ENCODE measurements at places on chromosomes 11 and 22. TPM values are rescaled to one million over a fixed set of nuclear protein-coding genes. Genes with fewer than 3 reads are reported as not detected.

OR4D11 gene
- total RNA-seq, result not detected

LIMK2 gene
- 74.4 TPM for total RNA-seq

NRIP3 gene
- 0.37 TPM for total RNA-seq

KDM4E gene
- not detected for total RNA-seq

LARGE2 gene
- 0.91 TPM for total RNA-seq

DNA sequence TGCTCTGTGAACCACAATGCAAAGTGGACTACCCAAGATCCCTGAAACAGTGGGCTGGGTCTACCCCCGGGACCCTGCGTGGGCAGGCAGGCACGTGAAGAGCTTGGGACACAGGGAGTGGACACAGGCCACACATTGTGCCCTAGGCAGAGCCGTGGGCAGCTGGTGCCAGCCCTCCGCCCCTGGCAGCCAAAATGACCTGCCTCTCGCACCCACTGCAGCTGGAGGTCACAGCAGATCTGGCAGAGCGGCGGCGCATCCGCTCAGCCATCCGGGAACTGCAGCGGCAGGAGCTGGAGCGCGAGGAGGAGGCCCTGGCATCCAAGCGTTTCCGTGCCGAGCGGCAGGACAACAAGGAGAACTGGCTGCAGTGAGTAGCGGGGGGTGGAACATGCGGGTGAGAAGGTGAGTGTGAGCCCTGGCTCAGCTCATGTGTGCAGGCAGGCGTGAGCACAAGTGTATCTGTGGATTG, 6.7 kb downstream of the SMTN start:
- H3K27ac ChIP-seq, result no peak overlapping the region
- no peak overlapping the region for H3K4me3 ChIP-seq
- no peaks in the 10 kb centered on the region for H3K27me3 ChIP-seq
- H3K36me3 ChIP-seq, result peaks cover 5% of the 10 kb centered on the region
- peaks cover 14% of the 10 kb centered on the region for H3K4me1 ChIP-seq

DNA sequence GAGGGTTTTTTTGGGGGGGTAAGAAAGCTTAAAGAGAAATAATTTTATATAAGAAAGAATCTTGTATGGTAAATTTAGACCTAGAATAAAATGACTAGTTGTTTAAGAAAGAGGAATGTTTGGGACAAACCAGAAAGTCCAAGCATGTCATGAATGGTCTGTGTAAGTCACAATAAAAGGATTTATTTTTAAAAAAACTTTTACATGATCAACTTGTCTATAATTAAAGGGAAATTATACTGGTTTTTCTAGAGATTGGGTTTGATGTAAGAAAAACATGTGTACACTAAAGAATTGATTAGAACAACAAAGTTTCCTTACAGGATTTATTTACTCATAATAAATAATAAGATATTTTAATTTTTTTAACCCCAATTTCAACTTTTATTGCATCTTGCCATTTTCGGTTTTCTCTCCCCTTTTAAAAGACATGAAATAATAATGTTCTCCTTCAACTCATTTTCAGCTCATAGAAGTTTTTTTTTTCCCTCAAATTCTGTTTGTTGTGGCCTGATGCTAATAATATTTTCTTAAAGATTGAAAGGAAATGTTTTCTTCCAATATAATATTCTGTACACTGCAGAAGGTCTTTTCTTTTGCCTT, 35.4 kb upstream of the INCENP start:
- no peaks in the 10 kb centered on the region for H3K36me3 ChIP-seq
- no peak overlapping the region for H3K4me3 ChIP-seq
- no peaks in the 10 kb centered on the region for H3K27me3 ChIP-seq
- no peaks in the 10 kb centered on the region for H3K4me1 ChIP-seq

DNA sequence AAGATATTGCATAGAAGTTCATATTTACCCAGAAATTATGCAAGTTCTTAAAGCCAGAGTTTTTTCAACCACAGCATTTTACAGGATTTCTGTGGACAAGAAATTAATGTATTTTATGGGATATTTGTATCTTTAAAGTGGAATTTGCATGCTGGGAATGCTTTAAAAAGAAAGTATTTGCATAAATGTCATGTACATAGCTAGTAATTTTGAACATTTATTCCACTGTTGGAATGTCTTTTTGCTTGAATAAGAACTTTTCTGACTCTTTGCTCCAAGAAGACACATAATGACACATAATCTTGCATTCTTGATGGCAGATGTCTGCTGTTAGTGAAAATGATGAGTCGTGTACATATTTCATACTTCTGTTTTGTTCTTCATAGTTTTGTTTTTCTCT, 66.6 kb downstream of the ATXN10 start:
- H3K27me3 ChIP-seq, result no peaks in the 10 kb centered on the region
- H3K36me3 ChIP-seq, result peaks cover 72% of the 10 kb centered on the region
- peaks cover 18% of the 10 kb centered on the region for H3K4me1 ChIP-seq
- no peak for DNase-seq

DNA sequence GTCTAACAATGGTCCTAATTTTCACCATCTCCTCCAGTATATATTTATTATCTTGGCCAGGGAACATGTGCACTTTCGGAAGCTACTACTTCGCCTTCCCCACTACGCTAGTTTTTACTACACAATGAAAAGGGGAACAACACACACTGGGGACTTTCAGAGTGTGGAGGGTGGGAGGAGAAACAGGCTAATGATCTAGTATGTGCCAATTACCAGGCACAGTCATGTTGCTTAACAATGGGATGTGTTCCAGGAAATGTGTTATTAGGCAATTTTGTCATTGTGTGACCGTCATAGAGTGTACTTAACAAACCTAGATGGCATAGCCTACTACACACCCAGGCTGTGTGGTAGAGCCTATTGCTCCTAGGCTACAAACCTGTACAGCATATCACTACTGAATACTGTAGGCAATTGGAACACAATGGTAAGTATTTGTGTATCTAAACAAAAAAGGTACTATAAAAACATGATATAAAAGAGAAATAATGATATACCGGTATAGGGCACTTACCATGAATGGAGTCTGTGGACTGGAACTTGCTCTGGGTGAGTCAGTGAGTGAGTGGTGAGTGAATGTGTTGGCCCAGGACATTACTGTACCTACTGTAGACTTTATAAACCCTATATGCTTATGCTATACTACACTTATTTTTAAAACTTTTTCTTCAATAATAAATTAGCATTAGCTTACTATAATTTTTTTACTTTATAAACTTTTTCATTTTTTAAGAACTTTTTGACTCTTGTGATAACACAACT, 20.1 kb upstream of the CUL5 start:
- H3K27ac ChIP-seq, result no peak overlapping the region
- H3K4me3 ChIP-seq, result no peak overlapping the region
- H3K4me1 ChIP-seq, result no peaks in the 10 kb centered on the region
- peak; percentile 80 for DNase-seq
- H3K36me3 ChIP-seq, result no peaks in the 10 kb centered on the region

DNA sequence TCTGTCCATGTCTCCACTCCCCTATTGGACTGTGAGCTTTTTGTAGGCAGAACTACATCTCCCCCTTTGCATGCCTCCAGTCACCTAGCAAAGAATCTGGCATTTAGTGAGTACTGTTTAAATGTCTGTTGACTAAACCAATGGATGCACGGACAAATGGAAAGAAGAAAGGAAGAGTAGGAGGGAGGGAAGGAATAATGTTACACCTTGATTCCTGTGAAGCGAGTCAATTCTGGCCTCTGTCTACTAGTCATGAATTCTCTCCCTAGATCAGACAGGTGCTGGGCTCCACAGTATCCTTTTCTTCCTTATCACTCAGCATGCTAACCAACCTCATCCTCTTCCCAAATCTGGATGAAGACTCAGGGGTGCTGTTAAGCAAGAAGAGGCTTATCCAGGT, 33.6 kb downstream of the GALNT18 start:
- H3K27me3 ChIP-seq, result no peaks in the 10 kb centered on the region
- H3K4me3 ChIP-seq, result no peak overlapping the region
- DNase-seq, result no peak

DNA sequence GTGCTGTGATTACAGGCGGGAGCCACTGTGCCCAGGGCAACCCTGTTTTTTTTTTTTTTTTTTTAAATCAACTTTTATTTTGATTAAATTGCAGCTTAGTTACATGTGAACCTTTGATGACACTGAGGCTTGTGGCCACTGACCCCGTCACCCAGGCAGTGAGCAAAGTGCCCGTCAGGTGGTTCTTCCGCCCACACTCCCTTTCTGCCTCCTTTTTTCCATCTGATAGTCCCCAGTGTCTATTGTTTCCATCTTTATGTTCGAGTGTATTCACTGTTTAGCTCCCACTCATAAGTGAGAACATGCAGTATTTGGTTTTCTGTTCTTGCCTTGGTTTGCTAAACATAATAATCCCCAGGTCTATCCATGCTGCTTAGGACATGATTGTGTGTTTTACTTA, 110.9 kb upstream of the GRK3 start:
- peaks cover 24% of the 10 kb centered on the region for H3K4me1 ChIP-seq
- no peak for DNase-seq
- peaks cover 22% of the 10 kb centered on the region for H3K36me3 ChIP-seq
- no peaks in the 10 kb centered on the region for H3K27me3 ChIP-seq
